Activated effector memory CD4-positive, alpha-beta T cell treated with anti-CD3 and anti-CD28 coated beads, Interleukin-2, amount 50 U/mL, for 16 hours (primary cell): ENCODE measurements at places on chromosomes 6 and 20.

- DNase-seq = no peak
These were observed 203.9 kb downstream of the TBXT start for GRCh38 chr6:165963750-165964149.

- DNase-seq = no peak
These were observed 502.4 kb upstream of the SULF2 start for GRCh38 chr20:48287552-48288170.

GRCh38 chr6:9514146-9514545, 900.7 kb downstream of the TFAP2A start:
- DNase-seq = no peak

- no peak for DNase-seq
These were observed 39.3 kb downstream of the KLHL32 start for GRCh38 chr6:96963809-96964208.

GRCh38 chr6:144259986-144260385, 25.1 kb upstream of the UTRN start:
- no peak for DNase-seq

- DNase-seq = no peak
These were observed 24.6 kb downstream of the STK4 start for GRCh38 chr20:44990957-44991356.

DNA sequence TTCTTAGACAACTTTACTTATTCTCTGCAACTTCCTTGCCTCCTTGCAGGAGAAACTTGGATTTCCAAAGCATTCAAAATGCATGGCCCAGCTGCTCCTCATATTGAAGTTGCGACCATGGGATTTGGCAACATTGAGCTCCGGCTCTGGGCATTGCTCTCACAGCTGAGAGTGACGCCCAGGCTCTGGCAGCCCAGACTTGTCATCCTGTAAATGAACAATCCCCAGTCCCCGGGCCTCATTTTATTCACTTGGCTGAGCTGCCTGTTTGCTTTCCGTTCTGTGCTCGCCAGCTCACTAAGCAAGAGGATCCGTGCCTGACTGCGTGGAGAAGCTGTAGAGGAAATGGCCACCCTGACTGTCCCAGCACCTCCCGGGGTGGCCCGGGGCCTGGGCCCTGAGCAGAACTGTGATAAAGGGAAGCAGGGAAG, 119.5 kb upstream of the CD93 start:
- DNase-seq = no peak

DNA sequence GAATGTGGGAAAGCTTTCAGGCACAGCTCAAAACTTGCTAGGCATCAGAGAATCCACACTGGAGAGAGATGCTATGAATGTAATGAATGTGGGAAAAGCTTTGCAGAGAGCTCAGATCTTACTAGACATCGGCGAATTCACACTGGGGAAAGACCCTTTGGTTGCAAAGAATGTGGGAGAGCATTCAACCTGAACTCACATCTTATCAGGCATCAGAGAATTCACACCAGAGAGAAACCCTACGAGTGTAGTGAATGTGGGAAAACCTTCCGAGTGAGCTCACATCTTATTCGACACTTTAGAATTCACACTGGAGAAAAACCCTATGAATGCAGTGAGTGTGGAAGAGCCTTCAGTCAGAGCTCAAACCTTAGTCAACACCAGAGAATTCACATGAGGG, 8.7 kb downstream of the ZNF165 start:
- DNase-seq = no peak
